ENCODE measurements at places on chromosomes 13 and 19.

DNA sequence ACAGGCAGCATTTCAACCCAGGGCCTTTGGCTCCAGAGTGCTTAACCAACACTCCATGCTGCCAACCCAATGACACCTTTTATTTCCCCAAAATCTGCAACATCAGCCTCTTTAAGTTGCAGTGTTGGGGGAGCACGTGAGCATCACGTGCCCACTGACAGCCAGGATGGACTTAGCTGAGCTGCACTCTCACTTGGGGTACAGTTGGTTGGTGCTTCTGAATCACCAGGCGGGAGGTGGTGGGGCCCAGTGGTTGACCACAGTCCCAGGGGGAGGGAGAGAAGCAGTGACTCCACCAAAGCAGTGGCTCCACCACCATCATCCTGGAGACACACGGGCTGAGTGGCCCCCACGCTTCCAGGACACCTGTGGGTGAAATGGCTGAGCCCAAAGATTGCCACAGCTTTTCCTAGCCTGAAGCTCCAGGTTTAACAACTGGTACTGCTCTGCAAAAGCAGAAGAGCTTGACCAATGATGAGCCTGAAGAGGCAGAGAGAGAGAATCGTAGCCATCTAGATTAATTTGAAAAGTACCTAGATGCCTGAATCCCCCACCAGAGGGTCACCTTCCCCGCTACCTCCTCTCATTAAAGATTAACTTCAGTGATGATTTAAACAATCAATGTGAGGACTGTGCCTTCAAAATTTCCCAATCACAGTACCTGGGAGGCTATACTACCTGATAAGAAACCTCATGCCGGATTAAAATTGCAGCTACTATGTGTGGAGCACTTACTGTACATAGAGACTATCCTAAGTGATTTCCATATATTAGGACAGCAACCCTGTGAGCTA lies 193.8 kb downstream of the FOXO1 start:
- no peak for DNase-seq

DNA sequence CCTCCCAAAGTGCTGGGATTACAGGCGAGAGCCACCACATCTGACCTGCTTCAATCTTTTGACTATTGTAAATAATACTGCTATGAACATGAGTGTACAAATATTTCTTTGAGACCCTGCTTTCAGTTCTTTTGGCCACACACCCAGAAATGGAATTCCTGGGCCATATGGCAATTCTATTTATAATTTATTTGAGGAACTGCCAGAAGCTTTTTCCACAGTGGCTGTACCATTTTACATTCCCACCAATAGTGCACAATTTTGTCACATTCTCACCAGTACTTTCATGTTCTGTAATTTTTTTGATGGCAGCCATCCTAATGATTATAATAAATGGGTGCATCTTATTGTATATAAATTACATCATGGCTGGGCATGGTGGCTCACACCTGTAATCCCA lies 13.7 kb upstream of the FCER2 start:
- DNase-seq = no peak

DNA sequence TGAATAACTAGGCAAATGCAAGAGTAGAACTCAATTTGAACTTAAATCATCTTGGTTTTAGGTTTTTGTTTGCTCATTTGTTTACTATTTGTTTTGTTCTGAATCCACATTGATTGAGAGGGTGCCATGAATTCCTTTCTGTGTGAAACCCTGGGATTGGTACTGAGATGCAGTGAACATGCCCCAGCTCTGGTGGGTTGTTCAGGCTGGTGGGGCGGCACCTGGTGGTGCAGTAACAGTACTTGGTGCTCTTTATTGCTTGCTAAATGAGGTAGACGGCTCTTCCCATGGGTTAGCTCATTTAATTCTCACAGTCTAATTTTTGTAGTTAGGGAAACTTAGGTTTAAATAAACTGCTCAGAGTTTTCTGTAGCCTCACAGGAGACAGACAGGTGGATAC lies 48.4 kb downstream of the WASF3 start:
- DNase-seq = no peak

GRCh38 chr19:28603453-28603852 lies 609.5 kb downstream of the UQCRFS1 start:
- no peak for DNase-seq

- DNase-seq = no peak
These were observed 10.9 kb upstream of the QTRT1 start for GRCh38 chr19:10690341-10690781.

GRCh38 chr13:71148396-71148795 lies 718.6 kb downstream of the DACH1 start:
- DNase-seq = no peak

DNA sequence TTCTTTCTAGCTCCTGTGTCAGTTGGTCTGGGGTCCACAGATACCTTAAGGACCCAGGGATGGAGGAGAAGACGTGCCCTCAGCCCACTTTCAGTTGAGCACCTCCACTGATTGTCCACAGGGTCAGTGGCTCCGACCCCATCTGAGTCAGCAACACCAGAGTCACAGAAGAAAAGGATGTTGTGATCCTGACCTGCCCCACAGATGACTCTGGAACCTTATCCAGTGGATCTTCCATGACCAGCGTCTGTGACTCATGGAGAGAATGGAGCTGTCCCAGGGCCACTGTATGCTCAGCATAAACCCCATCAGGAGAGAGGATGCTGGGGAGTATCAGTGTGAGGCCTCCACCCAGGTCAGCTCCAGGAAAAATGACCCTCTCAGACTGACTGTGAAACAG lies 22.0 kb downstream of the CEACAM4 start:
- no peak for DNase-seq

DNA sequence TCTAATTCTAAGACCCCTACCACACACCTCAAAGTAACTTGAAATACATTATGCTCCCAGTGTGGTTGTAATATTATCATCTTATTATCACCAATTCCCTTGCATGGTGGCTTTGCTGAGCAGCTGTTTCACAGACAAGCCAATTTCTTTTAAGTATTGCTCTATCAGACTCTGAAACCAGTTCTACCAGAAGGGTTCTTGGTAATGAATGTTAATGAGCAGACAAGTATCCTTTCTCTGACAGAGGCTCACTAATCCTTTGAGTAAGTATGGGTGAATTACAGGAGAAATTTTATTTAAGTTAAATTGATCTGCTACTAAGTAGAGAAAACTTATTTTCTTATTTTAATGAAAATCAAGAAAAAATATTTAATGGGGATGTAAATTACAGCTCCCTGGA lies 326.0 kb downstream of the GPC6 start:
- no peak for DNase-seq

GRCh38 chr13:26523007-26523406 lies 34.5 kb upstream of the WASF3 start:
- DNase-seq = no peak

DNA sequence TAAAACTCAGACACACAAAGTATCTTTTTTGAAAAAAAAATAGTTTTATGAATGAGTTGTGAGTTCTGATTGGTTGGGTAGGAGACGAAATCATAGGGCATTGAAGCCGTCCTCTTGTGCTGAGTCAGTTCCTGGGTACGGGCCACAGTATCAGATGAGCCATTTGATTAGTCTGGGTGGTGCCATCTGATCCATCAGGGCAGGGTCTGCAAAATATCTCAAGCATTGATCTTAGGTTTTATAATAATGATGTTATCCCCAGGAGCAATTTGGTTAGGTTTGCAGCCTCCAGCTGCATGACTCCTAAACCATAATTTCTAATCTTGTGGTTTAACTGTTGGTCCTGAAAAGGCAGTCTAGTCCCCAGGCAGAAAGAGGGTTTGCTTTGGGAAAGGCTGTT lies 1310.6 kb downstream of the SLITRK1 start:
- DNase-seq = no peak

DNA sequence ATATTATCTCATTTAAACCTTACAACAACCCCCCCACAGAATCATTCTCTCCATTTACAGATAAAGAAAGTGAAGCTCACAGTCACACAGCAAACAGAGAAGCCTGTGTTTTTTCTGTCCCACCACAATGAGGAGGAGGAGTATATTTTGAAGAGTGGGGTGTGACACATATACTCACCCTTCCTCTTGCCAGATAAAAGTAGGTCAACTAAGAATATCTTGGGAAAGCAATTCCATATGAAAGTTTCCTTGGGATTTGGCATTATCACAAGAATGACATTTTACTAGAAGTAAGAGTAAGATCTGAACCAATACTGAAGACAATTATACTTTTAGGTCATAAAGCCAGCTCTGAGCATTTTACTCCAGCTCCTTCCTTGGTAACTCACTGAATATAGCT lies 287.5 kb upstream of the HTR2A start:
- DNase-seq = no peak

GRCh38 chr19:30881930-30882329 lies 467.3 kb downstream of the TSHZ3 start:
- DNase-seq = no peak

DNA sequence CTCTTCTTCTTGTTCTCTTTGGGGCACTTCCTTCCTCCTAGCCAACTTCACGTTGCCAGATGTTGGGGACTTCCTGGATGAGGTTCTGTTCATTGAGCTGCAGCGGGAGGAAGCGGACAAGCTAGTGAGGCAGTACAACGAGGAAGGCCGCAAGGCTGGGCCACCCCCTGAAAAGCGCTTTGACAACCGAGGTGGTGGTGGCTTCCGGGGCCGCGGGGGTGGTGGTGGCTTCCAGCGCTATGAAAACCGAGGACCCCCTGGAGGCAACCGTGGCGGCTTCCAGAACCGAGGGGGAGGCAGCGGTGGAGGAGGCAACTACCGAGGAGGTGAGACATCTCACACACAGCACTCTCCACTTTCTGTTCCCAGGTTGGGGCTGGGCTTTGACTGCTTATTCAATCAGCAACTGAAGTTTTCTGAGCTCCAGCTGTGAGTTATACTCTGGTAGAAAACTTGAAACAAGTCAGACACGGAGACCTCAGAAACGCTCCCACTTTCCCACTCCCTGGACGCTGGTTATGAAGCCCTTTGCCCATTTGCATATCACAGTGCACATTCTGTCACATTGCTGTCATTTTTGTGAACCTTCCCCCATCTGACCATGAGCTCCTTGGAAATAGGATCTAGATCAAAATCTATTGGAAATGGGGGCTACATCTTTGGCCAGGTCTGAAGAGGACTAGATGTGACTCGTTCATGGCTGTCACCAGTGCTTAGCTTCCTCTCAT lies 7.2 kb upstream of the CCDC97 start:
- peak; percentile 79 for DNase-seq

- DNase-seq = peak; percentile 41
These were observed 4.7 kb downstream of the PNMA8A start for GRCh38 chr19:46466536-46467196.

DNA sequence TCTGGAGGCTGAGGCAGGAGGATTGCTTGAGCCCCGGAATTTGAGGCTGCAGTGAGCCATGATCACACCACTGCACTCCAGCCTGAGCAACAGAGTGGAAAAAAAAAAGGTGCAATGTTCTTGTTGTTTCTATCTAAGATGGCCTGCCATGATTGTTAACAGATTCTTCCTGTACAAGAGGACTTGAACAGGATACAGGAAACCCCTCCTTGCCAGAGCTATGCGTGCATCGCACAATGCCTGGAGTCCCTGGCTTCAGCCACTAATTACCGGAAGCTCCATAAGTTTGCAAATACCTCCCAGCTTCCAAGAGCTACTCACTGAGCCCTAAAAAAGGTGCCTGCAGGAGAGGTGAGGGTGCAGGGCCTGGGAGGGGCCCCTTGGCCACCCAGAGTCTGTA lies 13.1 kb upstream of the HIF3A start:
- no peak for DNase-seq

DNA sequence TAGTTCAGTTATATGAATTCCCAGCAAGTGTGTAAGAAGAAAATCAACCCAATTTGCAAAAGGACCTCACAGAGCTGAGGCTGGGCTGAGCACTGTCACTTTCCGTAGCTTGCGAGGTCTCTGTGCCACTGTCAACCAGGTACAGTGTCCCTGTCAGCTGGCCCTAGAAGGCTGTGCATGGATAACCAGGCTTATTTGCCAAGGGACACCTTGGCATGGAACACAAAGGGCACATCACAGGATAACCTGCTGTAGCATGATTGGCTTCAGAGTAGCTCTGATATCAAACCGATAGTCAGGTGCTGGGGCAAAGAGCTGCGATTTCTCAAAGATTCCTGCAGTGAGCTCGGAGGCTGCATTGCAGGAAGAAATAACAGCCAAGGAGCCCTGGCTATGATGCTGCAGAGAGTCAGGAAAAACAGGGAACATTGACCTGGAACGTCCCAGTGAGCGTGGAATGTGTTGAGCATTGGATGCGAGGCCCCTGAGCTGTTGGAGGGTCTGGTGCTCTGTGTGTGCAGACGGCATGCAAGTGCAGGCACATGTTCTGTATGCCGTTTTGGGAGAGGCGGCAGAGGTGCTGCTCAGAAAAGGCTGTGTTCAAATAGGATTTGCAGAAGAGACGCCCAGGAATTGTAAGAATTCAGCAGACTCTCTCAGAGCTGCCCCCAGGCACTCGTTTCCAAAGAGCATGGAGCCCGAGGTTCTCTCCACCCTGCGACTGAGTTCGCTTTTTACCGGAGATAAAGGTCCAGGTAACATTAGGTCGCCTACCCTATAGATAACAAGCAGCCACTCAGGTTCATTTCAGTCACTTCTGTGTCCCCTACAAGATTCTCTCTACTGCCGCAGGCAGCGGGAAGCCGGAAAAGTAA lies 213.5 kb upstream of the IRS2 start:
- no peak for DNase-seq

DNA sequence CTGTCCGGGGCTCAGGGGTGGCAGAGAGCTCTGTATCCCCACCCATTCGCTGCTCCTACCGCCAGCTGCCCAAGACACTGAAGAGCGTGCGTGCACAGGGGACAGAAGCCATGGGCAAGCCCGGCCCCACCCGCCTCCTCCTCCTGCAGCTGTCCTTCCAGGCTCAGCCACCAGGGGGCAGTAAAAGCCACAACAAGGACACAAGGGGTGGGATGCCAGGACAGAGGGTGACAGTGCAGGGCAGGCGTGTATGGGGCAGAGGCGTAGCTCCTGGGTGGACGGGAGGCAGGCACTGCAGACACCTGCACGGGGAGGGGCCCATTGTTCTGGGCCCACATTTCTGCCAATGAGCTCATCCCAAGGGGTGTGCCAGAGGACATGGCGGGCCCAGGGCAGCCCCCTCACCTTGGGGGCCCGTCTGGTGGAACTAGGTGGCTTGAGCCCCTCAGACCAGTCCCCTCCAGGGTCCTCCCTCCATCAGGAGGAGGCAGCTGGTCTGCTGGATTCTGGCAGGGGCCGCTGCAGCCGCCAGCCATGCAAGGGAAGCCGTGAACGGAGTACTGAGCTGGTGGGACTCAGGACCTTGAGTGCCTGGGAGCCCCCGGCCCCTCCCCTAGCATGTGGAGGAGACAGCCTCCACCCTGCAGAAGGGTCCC lies 61.2 kb downstream of the MLLT1 start:
- DNase-seq = peak; percentile 83

All from activated naive CD4-positive, alpha-beta T cell treated with Interleukin-2 at 50 U/mL for 16 hours (primary cell).